ENCODE measurements at places on chromosomes 16 and 17.

- no peak for DNase-seq
Observed at GRCh38 chr17:46851029-46851741, at the start of gene WNT9B. WNT9B (plus strand) TSS chr17:46851583; CDS start chr17:46851639, 56 bp downstream.

- DNase-seq: no peak
Observed at GRCh38 chr16:2904922-2905240, 6.8 kb upstream of the FLYWCH1 start.

DNA sequence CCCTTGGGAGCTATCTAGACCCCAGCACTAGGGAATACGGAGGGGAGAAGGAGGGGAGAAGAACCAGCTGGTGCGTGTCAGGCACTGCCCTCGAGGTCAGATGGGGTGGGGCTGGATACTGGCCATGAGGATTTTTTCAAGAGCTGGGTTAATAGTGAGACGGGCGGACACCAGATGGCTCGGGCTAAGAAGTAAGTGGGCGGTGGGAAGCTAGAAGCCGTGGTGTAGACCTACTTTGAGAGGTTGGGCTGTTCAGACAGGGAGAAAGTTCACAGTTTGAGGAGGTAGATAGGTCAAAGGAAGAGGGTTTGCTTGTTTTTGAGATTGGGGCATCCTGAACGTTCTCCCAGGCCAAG lies 303.8 kb downstream of the SEC14L1 start:
- no peak for DNase-seq

GRCh38 chr16:3187798-3188674 lies at the start of gene OR1F1:
OR1F1 (plus strand) TSS chr16:3188204.
- DNase-seq: no peak
